ENCODE measurements at places on chromosomes 16 and 17. TPM values are rescaled to one million over a fixed set of nuclear protein-coding genes. Genes with fewer than 3 reads are reported as not detected.

The HEXD gene
- total RNA-seq, result 11.7 TPM

The TAT gene
- total RNA-seq, result not detected

The CCDC78 gene
- 1.0 TPM for total RNA-seq

The CSH1 gene
- total RNA-seq, result not detected

The CES1 gene
- total RNA-seq, result not detected

The CACNA1H gene
- total RNA-seq, result not detected

The SLC25A39 gene
- 70.9 TPM for total RNA-seq

The ATP6V0A1 gene
- 38.1 TPM for total RNA-seq

The CDRT15L2 gene
- not detected for total RNA-seq

The CLEC3A gene
- not detected for total RNA-seq

The HOXB9 gene
- total RNA-seq, result not detected

The TBC1D3 gene
- not detected for total RNA-seq

The IKZF3 gene
- not detected for total RNA-seq

The WFIKKN1 gene
- total RNA-seq, result 0.22 TPM

The MMP28 gene
- total RNA-seq, result 4.0 TPM

The DHRS7C gene
- total RNA-seq, result not detected

The TNFRSF13B gene
- total RNA-seq, result not detected

The UBALD2 gene
- total RNA-seq, result 14.9 TPM

The ABCC11 gene
- total RNA-seq, result under 0.01 TPM

The SLC52A1 gene
- 0.07 TPM for total RNA-seq

The GP2 gene
- not detected for total RNA-seq

The PRSS21 gene
- 1.8 TPM for total RNA-seq

The ERBB2 gene
- 28.9 TPM for total RNA-seq

The TEKT5 gene
- total RNA-seq, result not detected

The KCTD19 gene
- 0.13 TPM for total RNA-seq
